ENCODE measurements at places on chromosomes 7 and 10.

- DNase-seq = peak; percentile 73
Observed at GRCh38 chr7:24836084-24836483, 78.8 kb upstream of the GSDME start.

- DNase-seq = peak; percentile 83
Observed at GRCh38 chr7:1647961-1648672, 22.0 kb upstream of the ELFN1 start.

DNA sequence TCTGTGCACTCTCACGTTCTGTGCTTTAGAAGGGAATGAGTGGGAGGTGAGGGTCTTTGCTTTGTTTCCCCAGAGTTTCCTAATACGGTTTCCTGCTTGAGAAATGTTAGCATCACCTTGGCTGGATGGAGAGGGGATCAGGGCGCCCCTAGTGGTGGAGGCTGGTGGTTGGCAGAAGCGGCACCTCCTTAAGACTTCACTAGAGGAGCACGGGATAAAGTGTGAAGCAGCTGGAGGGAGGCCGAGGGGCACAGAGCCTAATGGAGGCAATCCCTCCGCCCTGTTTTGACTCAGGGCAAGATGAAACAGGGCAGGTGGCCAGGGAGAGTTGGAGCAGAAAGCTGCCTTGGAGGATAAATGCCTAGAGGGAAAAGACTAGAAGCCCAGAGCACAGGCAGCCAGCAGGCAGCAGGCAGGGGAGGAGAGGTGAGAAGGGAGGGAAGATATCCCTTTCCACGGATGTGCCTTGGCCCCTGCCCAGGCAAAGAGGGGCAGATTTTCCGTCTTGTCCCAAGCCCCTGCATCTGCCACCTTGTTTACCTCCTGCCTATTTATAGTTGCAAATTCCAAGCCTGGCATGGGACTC is 56.0 kb upstream of the BTRC start:
- DNase-seq = peak; percentile 69

DNA sequence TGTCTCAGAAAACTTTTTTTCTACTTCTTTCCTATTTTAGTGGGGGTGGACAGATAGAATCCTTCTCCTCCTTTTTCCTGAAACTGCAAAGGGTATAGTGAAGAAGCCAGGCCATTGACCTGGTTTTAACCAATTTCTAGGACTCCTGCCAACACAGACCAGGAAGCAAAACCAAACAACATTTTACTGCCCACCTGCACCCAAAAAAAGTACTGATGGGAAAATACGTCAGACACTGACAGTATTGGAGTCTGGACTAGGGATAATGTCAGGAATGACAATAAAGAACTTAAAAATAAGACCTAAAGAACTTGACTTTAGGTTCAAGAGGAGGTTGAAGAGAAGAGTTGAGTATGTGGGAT is 5.0 kb upstream of the STEAP4 start:
- DNase-seq = no peak

- DNase-seq = peak; percentile 10
Observed at GRCh38 chr10:77261146-77261545, 376.5 kb downstream of the KCNMA1 start.

DNA sequence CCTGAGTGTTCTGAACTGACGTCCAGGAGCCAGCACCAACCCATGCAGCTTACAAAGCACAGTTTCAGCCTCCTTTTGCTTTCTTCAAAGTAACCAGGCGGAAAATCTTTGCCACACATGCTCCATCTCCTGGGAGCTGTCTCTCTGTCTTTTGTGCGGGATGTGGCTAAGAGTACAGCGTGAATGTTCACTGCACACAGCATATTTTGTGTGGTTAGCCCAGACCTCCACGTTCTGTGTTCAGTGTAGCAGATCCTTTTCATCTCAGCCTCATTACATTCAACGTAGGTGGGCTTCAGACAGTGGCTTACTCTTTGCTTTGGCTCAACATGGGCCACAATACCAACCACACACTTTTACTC is 200.8 kb downstream of the TNS3 start:
- no peak for DNase-seq

Measured in hematopoietic multipotent progenitor cell treated with erythropoietin and hydrocortisone succinate and interleukin-3 and kit ligand, for 4 days (in vitro differentiated cells).